ENCODE measurements at places on chromosomes 13 and 19.

GRCh38 chr13:57829496-57829895 is 198.0 kb downstream of the PCDH17 start:
- no peak for DNase-seq

GRCh38 chr19:47740866-47741519 is 4.4 kb upstream of the NOP53 start:
- no peak for DNase-seq

DNA sequence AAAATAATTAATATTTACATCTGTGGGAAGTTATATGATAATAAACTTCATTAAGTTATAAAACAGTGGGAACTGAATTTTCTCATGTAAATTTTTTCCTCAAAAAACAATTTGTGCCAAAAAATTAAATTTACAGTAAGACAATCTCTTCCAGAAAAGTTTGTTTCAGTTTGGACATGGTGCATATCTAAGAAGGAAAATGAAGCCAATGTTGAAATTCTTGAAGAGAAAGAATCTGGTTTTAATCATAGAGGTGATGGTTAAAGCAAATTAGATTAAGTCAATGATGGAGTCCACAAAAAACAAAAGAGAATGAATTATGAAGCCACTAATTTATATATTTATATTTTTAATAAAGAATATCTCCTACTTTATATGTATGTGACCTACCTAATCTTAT is 457.2 kb upstream of the SLITRK1 start:
- DNase-seq = no peak

GRCh38 chr19:4060621-4061177 is 6.0 kb downstream of the ZBTB7A start:
- DNase-seq = no peak

DNA sequence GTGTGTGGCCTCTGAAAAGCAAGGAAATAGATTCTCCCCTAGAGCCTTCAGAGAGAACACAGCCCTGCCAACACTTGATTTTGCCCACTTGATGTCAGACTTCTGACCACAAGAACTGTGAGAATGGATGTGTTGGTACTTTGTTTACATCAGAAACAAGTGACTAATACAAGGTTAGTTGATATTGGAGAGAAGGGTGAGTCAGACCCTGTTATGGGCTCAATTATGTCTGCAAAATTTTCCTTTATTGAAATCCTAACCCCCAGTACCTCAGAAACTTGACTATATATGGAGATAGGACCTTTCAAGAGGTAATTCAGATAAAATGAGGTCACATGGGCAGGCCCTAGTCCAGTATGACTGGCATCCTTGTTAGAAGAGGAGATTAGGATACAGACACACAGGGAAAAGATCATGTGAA is 226.7 kb downstream of the RFC3 start:
- DNase-seq = no peak

GRCh38 chr13:20271441-20271840 is 39.3 kb upstream of the GJB6 start:
- no peak for DNase-seq

GRCh38 chr13:48006396-48006795 is 5.3 kb upstream of the SUCLA2 start:
- no peak for DNase-seq

GRCh38 chr19:42198676-42199439 is 18.6 kb downstream of the DEDD2 start:
- DNase-seq = peak; percentile 75

GRCh38 chr19:1422943-1423342 is 15.3 kb upstream of the RPS15 start:
- DNase-seq = no peak

GRCh38 chr13:79194272-79194671 is 211.8 kb downstream of the RBM26 start:
- peak; percentile 45 for DNase-seq

DNA sequence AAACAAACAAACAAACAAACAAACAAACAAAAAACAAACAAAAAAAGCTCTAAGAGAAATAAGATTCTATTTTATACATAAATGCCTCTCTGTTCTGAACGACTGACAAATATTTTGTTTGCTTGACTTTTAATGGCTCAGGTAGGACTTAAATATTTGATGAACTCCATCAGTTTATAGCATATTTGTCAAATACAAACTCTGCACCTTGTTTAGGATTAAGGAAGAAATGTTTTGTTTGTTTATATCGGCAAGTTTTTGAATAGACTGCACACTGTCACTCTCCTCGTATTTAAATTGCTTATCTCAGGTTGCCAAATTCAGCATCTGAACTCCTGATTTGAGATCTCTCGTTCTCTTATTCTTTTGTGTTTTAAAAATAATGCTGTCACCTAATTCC is 1499.7 kb upstream of the SLC10A2 start:
- DNase-seq = no peak

DNA sequence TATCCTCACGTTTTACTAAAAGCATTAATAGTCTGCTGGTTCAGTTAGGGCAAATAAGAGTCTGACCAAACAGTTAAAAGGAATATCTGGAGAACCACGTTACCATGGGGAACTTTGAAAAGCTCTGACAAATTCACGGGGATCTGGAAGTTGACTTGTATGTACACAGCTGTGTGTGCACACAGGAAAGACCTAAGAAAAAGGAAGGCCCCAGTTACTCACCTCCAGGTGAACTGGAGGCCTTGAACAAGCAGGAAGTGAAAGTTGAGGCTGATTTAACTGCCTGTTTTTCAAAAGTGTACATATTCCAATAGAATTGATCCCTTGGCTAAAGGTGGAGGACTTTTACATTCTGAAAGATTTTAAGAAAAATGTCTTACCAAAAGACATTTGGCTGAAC is 1891.6 kb upstream of the PCDH20 start:
- DNase-seq = no peak

DNA sequence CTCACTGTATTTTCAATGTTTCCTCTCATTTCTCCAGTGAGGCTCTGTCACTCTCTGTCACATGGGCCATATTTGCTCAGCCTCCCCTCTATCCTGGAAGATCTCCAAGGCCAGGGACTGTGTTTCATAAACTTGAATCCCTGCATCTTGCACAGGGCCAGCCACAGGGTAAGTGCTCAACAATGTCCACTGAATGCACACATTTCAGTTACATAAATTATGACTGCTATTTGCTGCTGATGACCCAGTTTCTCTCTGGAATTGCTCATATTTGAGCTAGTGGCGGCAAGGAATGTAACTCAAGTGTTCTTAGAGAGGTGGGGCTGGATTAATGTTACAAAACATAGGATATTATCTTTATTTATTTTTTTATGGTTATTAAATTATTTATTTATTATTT is 6.1 kb downstream of the CLC start:
- DNase-seq = no peak

GRCh38 chr19:46319613-46320012 is 22.8 kb downstream of the HIF3A start:
- DNase-seq = no peak

- DNase-seq = peak; percentile 8
Observed at GRCh38 chr19:53158119-53158656, 665 bp downstream of the ZNF347 start.

GRCh38 chr13:111211789-111212516 is 96.8 kb downstream of the ARHGEF7 start:
- DNase-seq = no peak

DNA sequence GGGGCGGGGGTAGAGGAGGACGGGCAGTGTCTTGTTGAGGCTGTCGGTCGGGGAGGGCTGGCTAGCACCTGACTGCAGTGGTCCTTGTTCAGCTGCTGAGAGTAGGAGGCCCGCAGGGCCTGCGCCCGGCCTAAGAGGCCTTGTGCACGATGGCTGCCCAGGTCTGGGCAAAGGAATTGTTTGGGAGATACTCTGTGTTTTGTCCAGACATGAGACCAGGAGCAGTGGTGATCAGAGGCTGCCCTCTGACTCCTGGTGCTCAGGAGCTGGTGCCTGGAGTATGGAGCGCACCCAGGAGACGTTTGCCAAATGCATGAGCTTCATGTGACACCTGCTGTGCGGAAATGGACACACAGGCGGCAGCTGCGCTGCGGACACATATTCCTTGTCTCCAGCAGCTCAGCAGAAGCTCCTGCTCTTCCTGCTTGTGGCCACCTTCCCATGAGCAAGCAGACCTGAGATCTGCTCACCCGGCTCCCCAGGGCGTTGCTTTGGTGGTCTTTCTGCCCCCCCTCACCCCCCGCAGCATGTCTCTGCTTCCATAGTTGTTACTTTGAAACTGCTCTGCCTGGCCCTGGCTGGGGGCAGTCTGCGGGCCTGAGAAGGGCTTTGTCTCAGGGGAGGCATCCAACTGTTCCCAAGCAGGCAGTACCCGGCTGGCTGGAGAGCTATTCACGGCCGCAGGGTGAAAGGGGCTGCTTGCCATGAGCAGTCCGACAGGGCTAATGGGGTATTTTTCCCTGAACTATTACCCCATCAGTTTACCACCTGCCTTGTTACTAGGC is 163.9 kb downstream of the TEX29 start:
- DNase-seq = no peak

DNA sequence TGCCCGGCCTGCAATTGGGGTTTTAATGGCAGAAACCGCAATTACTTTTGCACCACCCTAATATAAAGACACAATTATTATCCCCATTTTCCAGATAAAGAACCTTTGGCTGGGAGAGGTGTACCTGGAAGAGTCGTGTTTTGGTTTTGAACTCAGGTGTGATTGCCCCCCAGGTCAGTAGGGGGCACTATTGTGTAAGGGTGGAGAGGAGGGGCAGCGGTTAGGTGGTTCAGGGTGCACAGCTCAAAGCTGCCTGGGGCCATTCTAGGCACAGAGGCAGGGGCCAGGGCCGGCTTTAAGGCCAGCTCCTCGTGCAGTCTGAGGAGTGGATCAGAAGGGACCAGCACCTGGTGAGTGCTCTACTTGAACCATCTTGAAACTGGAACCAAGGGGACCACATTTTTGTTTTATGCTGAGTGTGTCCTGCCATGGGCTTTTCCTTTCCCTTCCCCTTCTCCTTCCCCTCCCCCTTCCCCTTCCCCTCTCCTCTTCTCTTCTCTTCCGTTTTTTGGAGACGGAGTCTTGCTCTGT is 5.8 kb upstream of the FCGRT start:
- peak; percentile 77 for DNase-seq

- no peak for DNase-seq
Observed at GRCh38 chr19:46347985-46348384, 1.1 kb downstream of the PPP5C start.

DNA sequence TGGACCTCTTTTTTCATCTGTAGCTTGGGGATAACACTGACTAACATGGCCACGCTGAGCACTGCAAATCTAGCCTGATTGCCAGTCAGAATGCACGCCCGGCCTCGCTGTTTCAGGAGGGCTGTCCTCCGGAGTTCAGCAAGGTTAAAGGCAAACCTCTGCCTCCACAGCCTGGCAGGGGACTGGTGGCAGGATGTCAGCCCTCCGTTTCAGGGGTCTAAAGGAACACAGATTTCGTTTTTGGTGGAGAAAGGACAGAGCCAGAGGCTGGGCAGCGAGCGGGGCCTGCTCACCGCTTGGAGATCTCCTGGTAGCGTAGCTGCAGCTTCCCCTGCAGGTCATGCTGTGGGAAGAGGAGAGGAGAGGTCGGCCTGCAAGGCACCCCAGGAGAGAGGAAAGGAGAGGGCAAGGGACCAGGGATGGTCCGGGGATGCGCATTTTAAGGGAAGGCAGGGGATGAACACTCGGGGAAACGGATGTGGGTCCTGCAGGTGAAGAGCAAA is 560 bp downstream of the NDUFA7 start:
- no peak for DNase-seq

DNA sequence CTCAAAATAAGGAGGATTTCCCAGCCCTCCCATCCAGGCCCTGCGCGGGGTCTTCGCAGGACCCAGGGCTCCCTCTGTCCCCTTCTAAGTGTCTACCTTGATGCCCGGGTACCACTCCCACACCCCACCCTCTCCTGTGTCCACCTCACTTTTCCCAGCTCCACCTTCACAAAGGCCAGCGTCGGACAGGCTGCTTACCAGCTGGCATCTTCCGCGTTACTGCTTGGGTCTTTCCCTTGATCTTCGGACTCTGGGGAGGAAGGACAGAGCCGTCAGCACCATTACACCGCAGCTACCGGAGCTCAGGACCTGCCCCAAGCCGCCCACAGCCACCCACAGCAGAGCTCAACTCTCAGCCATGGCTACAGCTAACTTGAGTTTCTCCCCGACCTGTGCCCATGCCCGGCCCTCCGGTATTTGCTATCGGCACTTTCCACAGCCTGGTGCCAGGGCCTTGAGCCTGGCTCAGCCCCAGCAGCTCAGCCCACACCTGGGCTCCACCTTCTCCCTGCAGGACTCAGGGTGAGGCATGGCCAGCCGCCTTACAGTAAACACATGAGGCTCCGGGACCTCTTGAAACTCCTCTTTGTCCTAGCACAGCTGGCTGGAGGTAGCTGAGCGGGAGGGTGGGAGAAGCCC is 3.8 kb downstream of the C13orf46 start:
- no peak for DNase-seq

DNA sequence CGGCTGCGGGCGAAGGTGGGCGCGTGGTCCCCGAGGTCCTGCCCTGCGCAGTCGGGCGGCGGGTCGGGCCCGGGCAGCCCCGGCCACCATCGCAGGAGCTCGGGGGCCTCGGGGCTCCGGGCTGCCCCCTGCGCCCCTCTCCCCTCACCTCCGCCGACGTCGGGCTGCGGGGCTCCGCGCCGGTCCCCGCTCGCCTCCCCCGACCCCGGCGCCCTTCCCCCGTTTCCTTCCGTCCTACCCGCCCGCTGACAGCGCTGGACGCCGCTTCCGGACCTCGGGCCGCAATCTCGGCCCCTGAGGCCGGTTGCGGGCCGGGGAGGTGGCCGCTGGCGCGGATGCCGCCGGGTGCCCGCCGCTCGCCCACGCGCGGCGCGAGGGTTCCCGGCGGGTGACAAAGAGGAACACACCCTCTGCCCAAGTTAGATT is 720 bp downstream of the FARP1 start:
- DNase-seq = no peak

DNA sequence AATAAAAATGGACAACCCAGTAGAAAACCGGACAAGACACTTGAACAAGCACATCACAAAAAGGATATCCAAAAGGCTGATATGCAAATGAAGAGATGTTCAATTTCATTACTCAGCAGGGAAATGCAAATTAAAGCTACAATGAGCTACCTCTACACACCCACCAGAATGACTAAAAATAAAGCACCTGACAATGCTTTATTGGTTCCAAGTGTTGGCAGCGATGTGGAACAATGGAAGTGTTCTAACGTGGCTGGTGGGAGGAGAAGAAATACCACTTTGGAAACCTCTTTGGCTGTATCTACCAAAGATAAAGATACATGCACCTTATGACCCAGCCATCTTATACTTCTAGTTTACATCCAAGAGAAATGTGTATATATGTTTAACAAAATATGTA is 3.7 kb upstream of the ACP7 start:
- DNase-seq = no peak
